ENCODE measurements at places on chromosomes 12 and 14. TPM values are rescaled to one million over a fixed set of nuclear protein-coding genes. Genes with fewer than 3 reads are reported as not detected.

DNA sequence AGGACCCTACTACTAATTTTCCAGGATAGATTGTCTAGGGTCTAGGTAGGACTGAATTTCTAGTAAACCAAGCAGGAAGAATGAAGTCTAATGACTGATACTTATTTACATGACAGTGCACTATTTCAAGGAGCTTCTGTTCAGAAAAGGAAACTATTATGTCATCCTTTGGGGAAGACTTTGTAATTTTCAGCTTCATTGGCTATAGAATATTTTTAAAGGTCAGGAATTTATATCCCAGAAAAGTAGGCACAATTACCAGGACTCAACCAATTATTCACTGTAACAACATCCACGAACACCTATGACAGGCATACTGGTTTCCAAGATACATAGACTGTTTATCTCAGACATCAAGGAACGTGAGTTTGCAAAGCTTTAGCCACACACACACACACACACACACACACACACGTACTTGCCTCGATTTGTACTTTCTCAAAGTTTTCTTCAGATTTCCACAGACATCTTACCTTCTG, 23.2 kb downstream of the OR6S1 start:
- H3K27me3 ChIP-seq, result peaks cover 15% of the 10 kb centered on the region
- no peak overlapping the region for H3K27ac ChIP-seq
- DNase-seq, result no peak
- peaks cover 9% of the 10 kb centered on the region for H3K4me1 ChIP-seq

Gene NAA25
- 40.5 TPM for total RNA-seq

DNA sequence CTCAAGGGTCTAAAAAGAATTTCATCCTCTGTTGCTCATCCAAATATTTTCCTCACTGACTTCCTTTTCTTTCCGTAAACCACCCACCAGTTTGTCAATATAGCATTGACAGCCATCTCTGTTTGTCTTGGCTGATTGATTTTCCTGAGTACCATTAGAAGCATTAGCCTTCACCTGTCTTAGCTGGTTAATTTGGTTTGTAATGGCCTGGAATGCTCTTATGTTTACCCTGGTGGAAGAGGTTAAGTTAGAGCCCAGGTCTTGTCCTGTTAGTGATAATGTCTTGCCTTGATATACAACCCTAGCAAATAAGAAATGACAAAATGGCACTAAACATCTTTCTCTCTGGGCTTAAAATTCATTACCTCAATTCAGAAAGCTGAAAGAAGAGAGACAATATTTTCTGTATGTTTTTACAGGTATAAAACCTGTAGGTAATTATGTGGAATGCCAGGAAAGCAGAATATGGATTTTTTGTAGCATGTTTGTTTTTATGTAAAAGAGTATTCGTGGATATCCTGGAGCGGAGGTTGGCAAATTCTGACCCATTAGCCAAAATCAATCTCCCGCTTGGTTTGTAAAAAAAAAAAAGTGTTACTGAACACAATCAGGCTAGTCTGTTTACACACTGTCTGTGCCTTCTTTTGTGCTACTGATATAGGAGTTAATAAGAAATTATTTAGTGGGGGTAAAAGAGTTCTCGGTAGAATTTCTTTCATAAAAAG, 224.4 kb upstream of the DAAM1 start:
- no peaks in the 10 kb centered on the region for H3K27me3 ChIP-seq
- H3K27ac ChIP-seq, result no peak overlapping the region
- no peak overlapping the region for H3K4me3 ChIP-seq
- no peaks in the 10 kb centered on the region for H3K36me3 ChIP-seq

GRCh38 chr12:67826946-67827720, 162.1 kb upstream of the IFNG-AS1 start:
- H3K4me1 ChIP-seq, result no peaks in the 10 kb centered on the region
- no peak for DNase-seq
- H3K4me3 ChIP-seq, result peak overlapping the region; percentile 6
- H3K36me3 ChIP-seq, result no peaks in the 10 kb centered on the region
- peak overlapping the region; percentile 50 for H3K27ac ChIP-seq

- DNase-seq, result no peak
- no peaks in the 10 kb centered on the region for H3K36me3 ChIP-seq
- H3K4me1 ChIP-seq, result no peaks in the 10 kb centered on the region
- H3K27me3 ChIP-seq, result no peaks in the 10 kb centered on the region
- H3K27ac ChIP-seq, result no peak overlapping the region
These were observed 126.9 kb upstream of the KRAS start for GRCh38 chr12:25377469-25378177.

- peaks cover 14% of the 10 kb centered on the region for H3K36me3 ChIP-seq
- peak overlapping the region; percentile 87 for H3K27ac ChIP-seq
These were observed 129.2 kb downstream of the GCH1 start for GRCh38 chr14:54773171-54774006.

DNA sequence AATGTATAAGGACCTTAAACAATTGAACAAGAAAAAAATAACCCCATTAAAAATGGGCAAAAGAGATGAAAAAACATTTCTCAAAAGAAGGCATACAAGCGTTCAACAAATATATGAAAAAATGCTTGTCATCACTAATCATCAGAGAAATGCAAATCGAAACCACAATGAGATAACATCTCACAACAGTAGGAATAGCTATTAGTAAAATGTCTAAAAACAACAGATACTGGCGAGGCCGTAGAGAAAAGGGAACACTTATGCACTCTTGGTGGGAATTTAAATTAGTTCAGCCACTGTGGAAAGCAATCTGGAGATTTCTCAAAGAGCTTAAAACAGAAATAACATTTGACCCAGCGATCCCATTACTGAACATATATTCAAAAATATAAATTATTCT, 769.8 kb upstream of the MGAT4C start:
- no peaks in the 10 kb centered on the region for H3K4me1 ChIP-seq
- H3K27me3 ChIP-seq, result no peaks in the 10 kb centered on the region
- H3K36me3 ChIP-seq, result no peaks in the 10 kb centered on the region

GRCh38 chr12:114679452-114679875, 4.5 kb downstream of the TBX3 start:
- peaks cover 20% of the 10 kb centered on the region for H3K4me1 ChIP-seq
- no peaks in the 10 kb centered on the region for H3K36me3 ChIP-seq
- no peak overlapping the region for H3K4me3 ChIP-seq
- DNase-seq, result no peak
- no peak overlapping the region for H3K27ac ChIP-seq
- H3K27me3 ChIP-seq, result peaks cover 99% of the 10 kb centered on the region

DNA sequence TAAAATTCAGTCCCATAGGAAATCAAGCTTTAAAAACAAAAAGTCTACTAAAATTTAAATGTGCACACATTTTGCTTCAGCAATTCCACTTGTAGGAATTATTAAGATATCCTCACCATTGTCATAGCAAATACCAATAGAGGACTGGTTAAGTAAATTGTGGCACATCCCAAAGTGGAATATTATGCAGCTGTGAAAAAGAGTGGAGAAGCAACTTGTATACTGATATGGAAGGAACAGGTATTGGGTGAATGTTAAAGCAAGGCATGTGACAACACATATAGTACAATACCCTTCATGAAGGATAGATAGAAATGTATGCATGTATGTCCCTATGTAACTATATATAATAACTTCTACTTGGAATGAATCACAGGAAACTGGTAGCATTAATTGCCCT, 11.9 kb downstream of the KRT8 start:
- H3K27me3 ChIP-seq, result no peaks in the 10 kb centered on the region
- H3K27ac ChIP-seq, result no peak overlapping the region
- no peaks in the 10 kb centered on the region for H3K36me3 ChIP-seq
- H3K4me1 ChIP-seq, result no peaks in the 10 kb centered on the region

Data from spinal cord (tissue), 10 donors.